ENCODE measurements at places on chromosomes 12 and 14.
A peak's percentile ranks its signal among the peaks of the same experiment; 100 is the strongest.

DNA sequence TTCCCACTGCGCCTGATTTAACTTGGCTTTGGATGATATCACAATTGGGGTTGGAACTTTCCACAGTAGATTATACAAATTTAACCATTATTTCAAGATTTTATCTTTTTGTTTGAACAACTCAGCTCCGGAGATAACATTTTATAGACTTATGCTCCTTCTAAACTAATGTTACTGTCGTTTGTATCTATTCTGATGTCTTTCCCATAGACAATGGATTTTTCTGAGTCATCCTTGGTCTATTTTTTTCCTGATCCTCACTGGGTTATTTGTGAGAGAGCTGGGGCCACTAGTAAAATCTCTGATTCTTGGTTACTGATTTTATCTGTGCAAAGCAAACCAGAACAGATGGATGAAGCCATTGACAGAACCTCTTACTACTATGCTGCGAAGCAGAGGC, 175.1 kb downstream of the SLC38A4 start:
- DNase-seq, result no peak

GRCh38 chr12:93968536-93969285, 179.7 kb upstream of the PLXNC1 start:
- no peak for DNase-seq

GRCh38 chr12:104682790-104683279, 226.1 kb downstream of the CHST11 start:
- peak; percentile 91 for DNase-seq

GRCh38 chr14:54322701-54323337, 74.0 kb upstream of the CDKN3 start:
- no peak for DNase-seq

DNA sequence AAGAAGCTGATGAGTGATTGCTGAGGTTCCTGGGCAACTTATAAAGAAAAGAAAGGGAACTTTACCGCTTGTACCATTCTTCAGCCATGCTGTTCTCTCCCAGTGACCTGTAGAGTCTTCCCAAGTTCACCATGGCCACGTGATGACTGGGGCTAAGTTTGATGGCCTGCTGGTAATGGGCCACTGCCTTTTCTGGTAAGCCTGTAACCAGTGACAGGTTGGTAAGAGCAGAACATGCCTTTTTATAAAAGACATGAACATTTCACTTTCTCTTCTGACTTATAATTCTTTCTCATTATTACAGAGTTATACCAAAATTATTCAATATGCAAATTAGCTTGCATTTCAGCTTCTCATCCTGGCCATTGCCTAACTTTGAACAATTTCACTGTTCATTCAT, 20.9 kb upstream of the OVCH1 start:
- DNase-seq, result no peak

DNA sequence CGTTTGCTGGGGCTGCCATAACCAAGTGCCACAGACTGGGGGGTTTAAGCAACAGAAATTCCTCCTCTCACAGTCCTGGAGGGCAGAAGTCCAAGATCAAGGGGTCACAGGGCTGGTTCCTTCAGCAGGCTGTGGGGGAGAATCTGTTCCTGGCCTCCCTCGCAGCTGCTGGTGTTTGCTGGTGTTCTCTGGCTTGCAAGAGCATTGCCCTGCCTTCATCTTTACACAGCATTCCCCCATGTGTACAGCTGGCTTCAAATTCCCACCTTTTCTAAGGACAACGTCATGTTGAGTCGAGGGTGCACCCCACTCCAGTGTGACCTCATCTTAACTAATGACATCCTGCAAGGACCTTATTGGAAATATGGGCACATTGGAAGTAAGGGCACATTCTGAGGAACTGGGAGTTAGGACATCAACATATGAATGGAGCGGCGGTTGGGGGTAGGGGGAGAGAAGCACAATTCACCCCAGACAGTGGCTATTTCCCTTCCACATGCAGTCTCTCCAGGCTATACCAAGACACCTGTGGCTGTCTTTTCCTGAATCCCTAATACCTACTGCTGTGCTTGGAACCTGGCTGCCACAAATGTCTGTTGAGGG, 123.6 kb downstream of the FOXN3 start:
- no peak for DNase-seq

GRCh38 chr12:70002097-70002911, 177.3 kb downstream of the MYRFL start:
- no peak for DNase-seq

GRCh38 chr12:43407816-43408645, 144.0 kb downstream of the ADAMTS20 start:
- DNase-seq, result no peak

DNA sequence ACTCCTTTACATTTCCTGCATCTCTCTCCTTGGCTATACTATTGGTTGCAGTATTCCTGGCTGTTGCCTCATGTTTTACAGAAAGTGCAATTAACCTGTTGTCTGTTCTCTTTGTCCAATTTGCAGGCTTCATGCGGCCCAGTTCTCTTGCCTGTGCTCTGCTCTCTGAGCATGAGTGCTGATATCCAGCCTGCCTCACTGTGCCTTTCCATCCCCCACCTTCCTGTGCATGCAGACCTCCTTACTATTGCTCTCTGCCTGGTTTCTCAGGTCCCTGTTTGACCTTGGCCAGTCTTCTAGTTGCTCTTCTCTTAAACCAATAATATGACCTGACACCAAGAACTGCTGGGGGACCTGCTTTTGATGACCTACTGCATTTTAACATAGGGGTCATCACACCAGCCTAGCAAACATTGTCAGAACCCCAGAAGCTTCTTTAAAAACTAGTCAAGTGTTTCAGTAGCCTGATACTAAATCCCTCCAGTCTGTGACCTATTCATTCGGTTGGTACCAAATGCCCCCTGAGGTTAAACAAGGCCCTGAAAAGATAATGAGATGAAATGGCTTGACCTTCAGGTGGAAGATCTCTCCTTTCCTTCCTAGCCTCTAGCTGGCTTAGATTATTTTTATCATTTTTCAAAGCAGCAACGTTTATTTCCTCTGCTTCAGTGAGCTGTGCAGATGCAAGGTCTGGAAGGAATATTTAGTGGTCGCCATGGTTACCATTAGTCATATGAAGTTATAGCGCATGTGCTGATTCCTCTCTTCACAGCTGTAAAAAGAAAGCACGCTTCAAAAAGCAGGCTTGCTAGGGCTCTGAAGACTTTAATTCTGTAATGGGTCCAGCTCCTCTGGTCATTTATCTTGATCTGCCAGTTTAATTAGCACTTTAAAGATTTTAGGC, 216.5 kb downstream of the PHLDA1 start:
- peak; percentile 11 for DNase-seq

- no peak for DNase-seq
Measured at GRCh38 chr14:89158701-89159100, 258.3 kb downstream of the FOXN3 start.

- no peak for DNase-seq
Measured at GRCh38 chr14:40394634-40395340, 962.6 kb upstream of the FBXO33 start.

DNA sequence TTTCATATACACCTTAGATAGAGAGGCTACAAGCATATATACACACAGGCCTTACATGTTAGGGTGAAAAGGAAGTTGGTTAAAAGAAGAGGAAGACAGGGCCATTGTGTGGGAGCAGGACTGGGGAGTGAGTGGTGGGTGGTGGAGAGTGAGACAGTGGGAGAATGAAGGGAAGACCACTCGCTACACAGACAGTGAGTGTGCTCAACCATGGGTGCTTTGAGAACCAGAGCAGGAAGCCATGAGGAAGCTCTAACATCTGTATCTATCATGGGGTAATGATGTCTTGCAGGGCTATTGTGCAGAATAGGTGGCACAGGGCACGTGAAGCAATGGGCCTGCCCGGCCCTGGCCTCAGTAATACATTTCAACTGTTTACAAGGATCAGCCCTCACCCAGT, 11.4 kb upstream of the KRT74 start:
- DNase-seq, result no peak

DNA sequence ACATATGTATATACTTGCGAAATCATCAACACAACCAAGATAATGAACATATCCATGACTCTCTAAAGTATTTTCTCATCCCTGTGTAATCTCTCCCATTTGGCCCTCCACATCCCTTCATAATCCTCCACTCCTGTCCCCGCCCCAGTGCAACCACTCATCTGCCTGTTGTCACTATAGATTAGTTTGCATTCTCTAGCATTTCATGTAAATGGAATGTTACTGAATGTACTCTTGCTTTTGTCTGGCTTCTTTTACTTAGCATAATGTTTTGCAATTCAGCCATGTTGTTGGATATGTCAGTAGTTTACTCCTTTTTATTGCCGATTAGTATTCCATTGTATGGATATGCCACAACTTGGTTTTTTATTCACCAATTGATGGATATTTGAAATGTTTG, 99.1 kb downstream of the BICD1 start:
- no peak for DNase-seq

- DNase-seq, result no peak
Measured at GRCh38 chr14:104660597-104660996, 28.8 kb upstream of the INF2 start.

DNA sequence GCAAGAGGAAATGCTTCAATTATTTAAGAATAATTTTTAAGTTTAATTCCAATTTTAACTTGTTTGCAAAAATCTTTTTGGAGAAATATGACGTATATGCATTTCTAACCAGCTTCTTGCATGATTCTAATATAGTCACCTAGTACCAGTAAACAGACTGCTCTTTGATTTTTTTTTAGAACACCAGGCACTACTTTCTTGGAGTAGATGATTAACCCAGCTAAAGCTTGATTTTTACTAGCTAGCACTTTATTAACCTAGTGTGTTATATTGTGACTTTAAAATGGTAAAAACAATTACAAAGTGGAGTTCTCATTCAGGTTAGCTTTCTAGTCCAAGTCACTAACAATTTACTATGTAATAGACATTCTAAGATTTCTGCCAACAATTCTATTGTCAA, 32.6 kb upstream of the FGD4 start:
- no peak for DNase-seq

- DNase-seq, result no peak
Measured at GRCh38 chr14:93481758-93482157, 51.0 kb downstream of the UNC79 start.

- DNase-seq, result no peak
Measured at GRCh38 chr12:79690142-79690637, 574 bp downstream of the PAWR start.

DNA sequence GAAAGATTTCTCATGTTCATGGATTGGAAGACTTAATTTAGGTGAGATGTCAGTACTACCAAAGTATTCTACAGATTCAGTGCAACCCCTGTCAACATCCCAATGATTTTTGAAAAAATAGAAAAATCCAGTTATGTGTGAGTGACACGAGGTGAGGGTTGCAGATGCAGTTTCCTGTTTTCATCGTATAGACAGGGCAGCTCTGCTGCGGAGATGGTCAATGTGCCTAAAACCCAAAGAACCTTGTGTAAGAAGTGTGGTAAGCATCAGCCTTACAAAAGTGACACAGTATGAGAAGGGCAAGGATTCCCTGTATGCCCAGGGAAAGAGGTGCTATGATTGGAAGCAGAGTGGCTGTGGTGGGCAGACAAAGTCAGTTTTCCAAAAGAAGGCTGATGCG, 94.4 kb downstream of the SCAF11 start:
- no peak for DNase-seq

DNA sequence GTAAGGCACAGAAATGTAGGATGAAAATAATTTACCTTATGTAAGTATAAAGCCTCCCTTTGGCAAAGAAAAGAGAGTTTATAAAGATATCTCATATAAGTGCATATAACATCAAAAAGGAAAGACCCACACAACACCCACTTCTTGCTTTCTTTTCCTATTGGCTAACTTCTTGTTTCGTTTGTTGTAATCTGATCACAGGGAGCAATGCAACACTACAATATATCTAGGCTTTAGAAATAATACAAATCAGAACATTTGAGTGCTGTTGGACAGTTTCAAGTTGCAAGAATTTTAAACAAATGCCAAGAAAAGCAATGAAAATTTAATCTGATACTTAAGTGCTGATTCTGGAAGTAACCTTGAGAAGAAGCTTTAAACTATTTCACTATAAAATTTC, 1.3 kb downstream of the FGD6 start:
- DNase-seq, result no peak

DNA sequence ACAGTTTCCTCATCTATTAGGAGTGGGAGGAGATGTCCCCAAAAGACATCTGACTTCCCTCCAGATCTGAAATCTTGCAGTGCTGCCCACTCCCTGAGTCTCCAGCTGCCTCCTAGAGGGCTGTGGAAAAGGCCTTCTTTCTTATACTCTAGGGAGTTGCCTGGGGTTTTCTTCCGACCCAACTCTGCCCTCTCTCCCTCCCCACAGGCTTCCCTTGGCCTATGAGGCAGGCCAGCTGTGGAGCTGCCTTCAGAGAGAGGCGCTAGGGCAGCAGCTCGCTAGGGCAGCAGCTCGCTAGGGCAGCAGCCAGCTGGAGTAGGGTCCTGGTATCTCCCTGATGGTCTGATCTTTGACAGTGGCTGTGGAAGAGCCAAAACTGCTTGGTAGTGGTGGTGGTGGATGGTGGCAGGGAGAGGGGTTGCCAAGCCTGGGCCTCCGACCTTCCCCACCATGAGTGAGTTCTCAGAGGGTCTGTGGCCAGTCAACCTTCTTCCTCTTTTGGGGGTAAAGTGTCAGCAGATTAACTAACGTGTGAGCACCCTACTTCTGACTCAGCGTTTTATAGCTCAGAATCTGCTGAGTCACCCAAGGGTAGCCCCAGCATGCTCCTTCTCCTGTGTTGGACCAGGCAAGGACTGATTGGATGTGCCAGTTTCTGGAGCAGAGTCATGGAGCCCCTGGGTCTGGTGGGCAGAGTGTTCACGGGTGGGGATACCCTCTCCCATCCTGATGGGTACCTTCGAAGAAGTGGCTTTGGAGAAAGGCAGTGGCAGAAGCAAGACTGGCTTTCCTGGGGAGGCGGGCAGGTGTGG, 2.3 kb downstream of the SLC48A1 start:
- peak; percentile 33 for DNase-seq

GRCh38 chr12:30323008-30323407, 372.7 kb downstream of the IPO8 start:
- no peak for DNase-seq

DNA sequence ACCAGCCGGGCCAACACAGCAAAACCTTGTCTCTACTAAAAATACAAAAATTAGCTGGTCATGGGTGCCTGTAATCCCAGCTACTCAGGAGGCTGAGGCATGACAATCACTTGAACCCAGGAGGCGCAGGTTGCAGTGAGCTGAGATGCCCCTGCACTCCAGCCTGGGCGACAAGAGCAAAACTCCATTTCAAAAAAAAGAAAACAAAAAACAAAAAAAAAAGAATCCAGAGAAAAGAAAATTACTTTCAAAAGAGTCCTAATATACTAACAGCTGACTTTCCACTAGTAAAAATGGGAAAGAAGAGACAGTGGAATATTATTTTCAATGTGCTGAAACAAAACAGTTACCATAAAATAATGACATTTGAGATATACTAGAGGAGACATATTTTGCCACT, 8.3 kb upstream of the INSM2 start:
- no peak for DNase-seq

GRCh38 chr14:28381656-28382055, 384.9 kb upstream of the FOXG1 start:
- no peak for DNase-seq

DNA sequence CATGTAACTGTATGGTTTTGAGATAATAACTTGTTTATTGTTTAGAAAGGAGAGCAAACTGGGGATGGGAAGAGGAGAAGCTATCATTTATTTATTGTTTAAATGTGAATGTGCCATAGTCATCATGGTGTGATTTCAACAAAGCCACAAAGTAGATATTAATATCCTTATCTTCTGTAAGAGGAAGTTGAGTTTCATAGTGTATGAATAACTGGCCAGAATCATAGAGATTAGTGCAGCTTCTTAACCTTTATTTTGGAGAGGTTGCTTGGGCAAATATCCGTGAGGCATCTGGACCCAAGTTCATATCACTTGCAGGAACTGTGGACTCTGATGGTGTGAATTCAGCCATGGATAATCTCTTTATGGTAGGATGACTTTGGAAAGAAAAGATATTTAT, 26.8 kb upstream of the LYZ start:
- DNase-seq, result no peak
